ENCODE measurements at places on chromosomes 5 and 9.

DNA sequence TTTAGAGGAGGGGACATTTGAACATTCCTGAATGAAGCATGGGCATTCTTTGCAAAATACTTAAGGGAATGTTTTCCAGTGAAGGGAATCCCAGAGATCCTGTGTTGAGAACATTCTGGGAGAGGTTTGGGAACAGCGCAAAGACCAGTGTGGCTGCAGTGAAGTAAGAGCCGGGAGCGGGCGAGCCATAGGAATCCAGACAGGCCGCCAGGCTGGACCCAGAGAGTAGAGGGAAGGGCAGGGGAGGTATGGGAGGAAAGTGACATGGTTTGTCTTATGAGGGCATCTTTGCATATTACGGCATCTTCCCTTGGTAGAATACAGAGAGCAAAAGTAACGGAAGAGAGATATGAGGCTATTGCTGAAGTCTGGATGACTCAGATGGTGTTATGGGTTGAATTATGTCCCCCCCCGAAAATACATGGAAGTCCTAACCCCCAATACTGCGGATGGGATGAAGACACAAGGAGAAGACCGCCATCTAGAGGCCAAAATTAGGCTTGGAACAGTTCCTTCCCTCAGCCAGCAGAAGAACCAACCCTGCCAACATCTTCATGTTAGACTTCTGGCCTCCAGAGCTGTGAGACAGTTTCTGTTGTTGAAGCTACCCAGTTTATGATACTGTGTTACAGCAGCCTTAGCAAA is 268.2 kb downstream of the MAST4 start:
- no peak for DNase-seq

DNA sequence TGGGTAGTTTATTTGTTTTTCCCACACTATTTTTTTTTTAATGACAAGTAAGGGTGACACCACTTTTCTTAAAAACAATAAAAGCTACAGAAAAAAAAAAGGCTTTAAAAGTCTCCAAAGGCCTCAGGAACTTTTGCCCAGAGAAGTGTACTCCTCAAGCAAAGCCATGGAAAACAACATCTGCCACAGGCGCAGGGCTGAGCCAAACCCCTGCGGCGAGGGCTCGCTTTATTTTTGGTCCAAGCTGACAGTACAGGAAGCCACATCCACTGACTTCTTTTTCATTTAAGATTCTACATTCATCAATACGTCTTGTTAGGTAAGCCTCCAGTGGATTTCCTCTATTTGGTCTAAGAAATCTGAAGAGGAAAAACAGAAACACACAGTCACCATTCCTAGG is 51.9 kb upstream of the IFNK start:
- no peak for DNase-seq

DNA sequence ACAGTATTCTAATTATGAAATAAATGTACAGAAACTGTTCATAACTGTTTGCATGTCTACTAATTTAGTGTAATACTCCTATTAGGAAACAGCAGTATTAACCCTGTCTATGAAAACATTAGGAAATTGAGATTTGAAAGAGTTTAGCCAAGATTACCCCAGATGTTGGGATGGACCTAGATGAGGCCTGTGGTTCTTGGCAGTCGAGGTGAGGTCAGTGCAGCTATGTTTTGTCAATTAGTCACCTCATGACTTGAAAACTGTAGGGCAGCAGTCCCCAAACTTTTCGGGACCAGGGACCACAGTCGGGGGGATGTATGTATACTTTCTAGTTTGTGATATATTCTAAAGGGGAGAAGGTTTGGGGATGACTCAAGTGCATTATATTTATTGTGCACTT is 4.7 kb downstream of the LNPEP start:
- DNase-seq = no peak

- no peak for DNase-seq
Observed at GRCh38 chr5:168481330-168481788, 4.9 kb upstream of the RARS1 start.

DNA sequence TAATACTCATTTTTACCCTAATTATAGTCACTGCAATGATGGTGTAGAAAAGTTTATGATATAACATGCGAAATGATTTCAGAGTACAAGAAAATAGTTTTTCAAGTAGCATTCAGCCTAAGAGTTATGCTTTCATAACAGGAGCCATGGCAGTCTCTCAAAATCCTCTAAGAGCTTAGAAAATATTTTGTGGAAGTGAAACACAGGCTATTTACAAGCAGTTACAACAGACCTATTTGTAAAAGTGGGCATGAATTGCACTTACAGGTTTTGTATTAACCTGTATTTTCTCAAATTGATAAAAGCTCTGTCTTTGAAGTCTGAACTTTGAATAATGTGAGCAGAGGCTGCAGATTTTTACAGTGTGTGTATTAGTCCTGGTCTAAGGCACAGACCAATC is 523.3 kb downstream of the LRRC70 start:
- no peak for DNase-seq

DNA sequence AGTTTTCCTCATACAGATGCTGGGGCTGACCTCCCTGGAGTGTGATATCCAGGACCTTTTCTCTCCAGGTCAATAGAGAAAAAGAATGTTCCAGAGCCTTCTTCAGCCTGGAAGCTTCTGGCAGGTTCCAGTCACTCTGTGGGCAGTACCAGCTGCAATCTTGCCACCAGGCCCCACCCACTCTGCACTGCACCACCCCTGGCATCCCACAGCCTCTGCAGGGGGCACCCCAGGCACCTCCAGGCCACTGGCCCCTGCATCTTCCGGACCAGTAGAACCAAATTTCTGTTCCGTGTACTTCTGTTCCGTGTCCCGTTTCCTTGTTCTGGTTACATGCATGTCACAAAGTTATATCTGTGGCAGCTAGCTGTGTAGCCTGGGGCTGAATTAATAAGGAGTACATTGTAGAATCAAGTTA is 83.3 kb upstream of the ZBTB43 start:
- no peak for DNase-seq

DNA sequence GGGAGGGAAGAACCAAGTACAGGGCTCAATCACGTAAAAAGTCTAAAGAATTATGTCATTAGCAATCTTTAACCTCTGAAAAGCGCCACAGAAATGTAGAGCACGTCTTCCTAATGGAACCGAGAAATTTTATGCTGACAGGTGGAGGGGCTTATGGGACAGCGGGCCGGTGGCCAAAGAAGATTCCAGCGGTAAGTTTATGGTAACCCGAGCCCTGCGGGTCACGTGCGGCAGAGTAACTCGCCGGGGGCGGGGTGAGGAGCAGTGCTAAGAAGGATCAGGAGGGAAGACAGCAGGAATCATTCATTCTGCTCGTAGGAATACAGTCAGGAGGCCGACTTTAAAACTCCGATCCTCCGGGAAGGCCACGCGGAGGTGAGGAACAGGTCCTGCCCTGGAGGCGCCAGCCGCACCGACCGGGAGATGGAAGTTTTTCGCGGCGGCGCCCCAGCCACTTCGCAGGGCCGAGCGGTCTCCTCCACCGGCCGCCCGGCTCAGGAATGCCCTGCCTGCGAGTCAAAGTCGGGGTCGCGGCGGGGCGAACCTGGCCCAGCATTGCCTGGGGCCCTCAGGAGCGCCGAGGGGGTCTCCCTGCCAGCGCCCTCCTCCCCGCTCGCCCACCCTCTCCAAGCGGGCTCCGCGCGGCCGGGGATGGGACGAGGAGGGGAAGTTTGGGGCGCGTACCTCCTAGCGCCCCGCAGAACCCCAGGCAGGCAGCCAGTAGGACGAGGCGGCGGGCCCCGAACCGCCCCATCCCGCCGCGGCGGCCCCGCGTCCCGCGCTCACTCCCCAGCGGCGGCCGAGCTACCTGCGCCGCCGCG is 101.8 kb downstream of the ESM1 start:
- DNase-seq = peak; percentile 63

GRCh38 chr5:93601802-93602155 is 18.8 kb downstream of the NR2F1 start:
- no peak for DNase-seq

- no peak for DNase-seq
Observed at GRCh38 chr9:14511452-14511851, 181.8 kb downstream of the ZDHHC21 start.

DNA sequence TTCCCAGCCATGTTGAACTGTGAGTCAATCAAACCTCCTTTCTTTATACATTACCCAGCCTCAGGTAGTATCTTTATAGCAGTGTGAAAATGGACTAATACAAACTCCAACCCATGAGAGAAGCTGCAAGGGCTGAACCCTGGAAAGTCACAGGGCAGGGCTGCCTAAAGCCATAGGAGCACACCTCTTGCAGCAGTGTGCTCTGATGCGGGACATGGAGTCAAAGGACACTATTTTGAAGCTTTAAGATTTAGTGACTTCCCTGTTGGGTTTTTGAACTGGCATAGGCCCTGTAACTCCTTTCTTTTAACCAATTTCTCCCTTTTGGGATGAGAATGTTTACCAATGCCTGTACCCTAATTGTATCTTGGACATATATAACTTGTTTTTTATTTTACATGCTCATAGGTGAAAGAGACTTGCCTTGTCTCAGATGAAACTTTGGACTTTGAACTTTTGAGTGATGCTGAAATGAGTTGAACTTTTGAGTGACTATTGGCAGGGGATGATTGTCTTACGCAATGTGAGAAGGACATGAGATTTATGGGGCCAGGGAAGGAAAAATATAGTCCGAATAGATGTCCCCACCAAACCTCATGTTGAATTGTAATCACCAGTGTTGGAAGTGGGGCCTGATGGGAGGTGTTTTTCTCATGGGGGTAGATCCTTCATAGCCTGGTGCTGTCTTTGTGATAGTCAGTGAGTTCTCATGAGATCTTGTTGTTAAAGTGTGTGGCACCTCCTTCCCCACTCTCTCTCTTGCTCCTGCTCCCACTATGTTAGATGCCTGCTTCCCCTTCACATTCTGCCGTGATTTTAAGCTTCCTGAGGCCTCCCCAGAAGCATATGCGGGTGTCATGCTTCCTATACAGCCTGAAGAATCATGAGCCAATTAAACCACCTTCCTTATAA is 159.5 kb upstream of the SPEF2 start:
- no peak for DNase-seq

DNA sequence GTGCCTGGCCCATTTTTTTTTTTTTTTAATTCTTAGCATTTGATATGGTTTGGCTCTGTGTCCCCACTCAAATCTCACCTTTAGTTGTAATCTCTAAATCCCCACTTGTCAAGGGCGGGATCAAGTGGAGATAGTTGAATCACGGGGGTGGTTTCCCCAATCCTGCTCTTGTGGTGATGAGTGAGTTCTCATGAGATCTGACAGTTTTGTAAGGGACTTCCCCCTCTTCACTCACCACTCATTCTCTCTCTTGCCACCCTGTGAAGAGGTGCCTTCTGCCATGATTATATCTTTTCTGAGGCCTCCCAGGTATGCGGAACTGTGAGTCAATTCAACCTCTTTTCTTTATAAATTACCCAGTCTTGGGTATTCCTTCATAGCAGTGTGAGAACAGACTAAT is 27.2 kb downstream of the NDUFAF2 start:
- no peak for DNase-seq

GRCh38 chr5:90161414-90161813 is 248.1 kb downstream of the CETN3 start:
- DNase-seq = no peak

DNA sequence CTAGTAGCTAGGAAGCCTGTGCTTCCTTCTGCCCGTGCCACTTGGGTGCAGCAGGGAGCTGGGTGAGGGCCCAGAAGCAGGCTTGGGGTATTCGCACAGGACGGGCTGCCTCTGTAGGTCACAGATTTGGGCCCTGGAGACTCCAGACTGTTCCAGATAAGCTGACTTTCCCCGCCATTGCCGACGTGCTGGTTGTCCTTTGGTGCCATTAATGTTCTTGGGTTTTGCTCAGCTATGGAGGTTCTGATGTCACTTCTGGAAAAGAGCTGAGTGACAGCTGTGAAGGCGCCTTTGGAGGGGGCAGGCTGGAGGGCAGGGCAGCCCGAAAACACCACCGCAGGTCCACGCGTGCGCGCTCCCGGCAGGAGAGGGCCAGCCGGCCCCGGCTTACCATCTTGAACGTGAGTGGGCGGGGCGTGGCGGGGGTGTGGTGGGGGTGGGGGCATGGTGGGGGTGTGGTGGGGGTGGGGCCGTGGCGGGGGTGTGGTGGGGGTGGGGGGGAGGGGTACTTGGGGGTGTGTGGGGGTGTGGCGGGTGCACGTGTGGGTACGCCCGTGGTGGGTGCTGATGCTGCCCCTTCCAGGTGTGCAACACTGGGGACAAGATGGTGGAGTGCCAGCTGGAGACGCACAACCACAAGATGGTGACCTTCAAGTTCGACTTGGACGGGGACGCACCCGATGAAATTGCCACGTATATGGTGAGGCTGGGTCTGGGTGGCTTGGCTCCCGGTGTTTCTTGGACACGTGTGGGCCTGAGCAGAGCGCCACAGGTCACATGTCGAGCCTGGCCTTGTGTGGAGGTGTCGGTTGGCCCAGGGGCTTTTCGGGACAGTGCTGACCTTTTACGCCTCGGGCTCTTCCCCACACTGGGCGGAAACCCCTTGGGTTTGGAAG is 79.6 kb downstream of the WNK2 start:
- no peak for DNase-seq

GRCh38 chr5:117456866-117457470 is 882.3 kb upstream of the SEMA6A start:
- DNase-seq = no peak

- DNase-seq = no peak
Observed at GRCh38 chr5:164671640-164672039, 1166.2 kb downstream of the MAT2B start.
